Effector CD4-positive, alpha-beta T cell (primary cell): ENCODE measurements at places on chromosomes 6 and 20.

DNA sequence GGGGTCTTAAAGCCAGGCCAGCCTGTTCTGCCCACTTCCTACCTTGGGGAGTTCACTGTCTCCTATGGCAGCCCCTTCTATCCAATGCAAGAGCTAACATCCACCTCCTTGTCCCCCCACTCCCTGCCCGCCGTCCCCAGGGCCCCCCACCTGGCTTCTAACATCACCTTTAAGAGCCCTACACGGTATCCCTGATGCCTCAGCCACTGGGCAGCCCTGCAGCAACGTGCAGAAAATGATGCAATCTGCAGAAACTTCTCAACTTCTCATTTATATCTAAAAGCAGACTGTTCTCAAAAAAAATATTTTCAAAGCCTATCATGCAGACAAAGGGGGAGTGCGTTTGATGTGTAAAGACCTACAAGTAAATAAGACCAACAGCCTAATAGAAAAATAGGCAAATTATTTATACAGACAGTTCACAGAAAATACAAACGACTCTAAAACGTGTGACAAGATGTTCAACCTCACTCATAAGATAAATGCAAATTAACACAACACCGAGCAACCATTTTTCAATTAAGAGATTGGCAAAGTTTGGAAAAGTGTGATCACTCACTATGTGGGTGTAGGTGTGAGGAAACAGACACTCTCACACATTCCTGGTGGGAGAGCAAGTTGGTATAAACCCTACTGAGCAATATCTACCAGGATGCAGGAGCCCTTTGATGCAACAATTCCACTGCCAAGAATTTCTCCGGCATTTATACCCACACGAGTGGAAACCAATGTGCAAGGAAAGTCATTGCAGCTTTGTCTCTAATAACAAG lies 15.1 kb upstream of the HCK start:
- no peak for DNase-seq

DNA sequence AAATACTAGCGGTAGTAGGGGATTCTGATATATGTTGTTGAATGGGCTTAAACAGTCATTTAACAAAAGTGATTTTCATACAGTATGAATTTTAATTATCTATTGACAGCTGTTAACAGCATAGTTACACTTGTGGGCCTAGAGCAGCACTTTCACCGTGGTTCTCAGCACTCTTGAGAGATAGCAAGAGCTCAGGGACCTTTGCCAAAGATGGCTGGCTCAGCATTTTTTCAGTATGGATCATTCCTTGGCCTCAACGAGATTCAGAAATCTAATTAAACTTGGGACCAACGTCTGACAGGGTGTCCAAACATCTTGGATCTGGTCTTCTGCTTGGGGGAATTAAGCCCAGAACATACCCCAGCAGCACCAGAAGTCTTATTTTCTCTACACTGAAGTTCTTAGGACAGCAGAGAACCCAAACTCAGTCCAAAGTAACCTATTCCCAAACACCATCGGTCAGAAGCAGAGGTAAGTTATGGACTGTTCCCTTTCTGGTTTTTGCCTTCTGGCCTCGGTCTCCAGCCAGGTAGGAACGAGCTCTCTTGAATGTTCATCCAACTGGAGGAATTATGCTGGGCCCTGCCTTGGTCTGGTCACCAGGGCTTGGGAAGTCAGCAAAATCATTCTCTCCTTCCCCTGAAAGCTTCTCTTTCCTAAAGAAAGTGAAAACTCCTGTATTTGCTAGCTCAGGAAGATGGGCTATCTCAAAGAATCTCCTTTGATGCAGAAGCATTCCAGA lies 25.7 kb downstream of the PRPH2 start:
- DNase-seq: no peak

DNA sequence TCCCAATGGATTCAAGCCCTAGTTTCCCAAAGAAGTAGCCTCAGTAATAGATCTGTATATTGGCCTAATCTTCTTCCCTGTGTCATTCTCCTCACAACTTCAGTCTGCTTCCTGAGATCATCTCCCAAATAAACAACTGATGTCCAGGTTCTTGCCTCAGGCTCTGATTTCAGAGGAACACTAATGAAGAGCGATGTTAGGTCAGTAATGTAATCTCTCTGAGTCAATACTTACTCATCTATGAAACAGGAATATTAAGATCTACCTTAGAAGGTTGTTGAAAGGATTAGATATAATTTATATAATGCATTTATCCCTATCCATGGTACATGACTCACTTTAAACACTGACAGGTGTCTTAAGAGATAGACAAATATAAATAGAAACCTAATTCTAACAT lies 246.0 kb upstream of the FLRT3 start:
- DNase-seq: no peak

- no peak for DNase-seq
Observed at GRCh38 chr20:51796340-51796739, 6.0 kb downstream of the SALL4 start.

GRCh38 chr6:52183131-52183713 lies 3.0 kb upstream of the IL17A start:
- no peak for DNase-seq

DNA sequence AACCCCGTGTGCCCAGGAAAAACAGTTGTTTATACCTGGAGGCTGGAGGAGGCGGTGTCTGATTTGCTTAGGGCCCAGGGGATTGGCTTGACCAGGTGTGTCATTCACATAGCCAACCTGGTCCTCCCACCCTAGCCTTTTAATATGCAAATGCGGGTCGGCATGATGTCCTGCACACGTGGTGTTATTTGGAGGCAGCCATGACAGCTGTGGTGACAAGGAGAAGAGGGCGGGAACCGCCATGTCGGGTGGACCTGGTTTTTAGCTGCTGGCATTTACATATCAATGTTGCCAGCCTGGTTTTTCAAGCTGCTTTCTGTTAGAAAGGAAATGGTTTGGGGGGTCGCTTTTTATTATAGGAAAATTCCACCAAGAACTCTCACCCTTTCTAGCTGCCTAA lies 291.4 kb upstream of the QKI start:
- DNase-seq: no peak

GRCh38 chr20:61808447-61808846 lies 257.2 kb downstream of the TAF4 start:
- no peak for DNase-seq

DNA sequence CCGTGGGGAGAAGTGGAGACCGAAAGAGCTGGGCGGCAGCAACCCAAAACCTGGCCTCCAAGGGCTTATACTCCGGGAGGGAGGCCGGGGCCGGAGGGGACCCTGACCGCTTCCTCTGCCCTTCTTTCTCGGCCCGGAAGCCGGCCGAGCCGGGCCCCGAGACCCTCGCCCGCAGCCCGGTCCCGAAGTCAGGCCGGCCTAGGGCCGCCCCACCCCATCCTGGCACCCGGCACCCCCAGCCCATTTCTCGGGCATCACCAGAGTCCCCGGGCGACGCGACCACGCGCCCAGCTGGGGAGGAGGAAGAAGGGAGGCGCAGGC lies 572 bp upstream of the ZDHHC14 start:
- no peak for DNase-seq

DNA sequence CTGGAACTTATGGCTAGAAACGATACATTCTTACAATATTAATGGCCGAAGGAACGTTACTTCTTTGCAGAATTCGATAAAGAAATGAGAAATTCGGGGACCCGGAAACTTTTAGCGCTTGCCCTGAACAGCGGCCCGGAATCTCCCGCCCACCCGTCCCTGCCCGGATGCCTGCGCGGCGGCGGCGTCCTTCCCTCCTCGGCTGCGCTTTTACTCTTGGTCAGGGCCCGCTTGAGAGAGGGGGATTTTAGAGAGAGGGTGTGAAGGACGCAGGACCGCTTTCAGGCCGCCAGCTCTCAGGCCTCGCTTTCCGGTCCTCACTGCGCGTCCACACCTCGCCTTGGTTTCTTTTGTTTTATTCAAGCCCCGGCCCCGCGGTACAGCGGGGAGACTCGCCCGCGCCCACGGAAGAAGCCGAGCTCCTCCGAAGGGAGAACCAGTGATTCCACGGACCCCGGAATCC lies 243.7 kb downstream of the ARID1B start:
- peak; percentile 50 for DNase-seq

DNA sequence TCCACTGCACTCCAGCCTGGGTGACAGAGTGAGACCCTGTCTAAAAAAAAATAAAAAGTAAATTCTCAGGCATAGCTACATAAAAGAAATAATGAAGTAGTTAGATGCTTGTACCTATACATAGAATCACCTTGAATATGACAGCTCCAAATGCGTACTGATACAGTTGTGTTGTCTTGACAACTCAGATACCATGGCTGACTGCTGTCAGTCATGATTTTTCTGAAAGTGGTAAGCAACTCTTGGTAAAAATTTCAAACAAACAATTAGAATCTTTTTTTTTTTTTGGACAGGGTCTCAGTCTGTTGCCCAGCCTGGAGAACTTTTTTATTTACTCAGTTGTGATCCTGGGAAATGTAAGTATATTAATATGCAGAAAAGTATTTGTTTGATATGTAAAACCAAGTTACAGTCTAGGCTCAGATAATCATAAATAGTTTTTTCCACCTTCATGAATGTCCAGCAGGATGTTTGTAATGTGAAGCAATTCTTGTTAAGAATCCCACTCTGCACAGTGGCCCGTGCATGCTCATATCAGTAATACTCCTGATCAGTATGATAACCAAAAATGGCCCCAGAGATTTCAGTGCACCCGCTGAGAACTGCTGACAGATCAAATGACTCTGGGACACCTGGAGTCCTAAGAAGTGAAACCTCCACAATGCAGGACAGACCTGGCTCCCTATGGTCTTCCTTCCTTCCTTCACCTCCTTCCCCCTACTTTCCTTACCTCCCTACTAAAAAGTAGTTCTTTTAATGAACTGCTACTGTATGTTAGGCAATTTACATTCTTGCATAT lies 14.0 kb upstream of the MAPK13 start:
- DNase-seq: no peak

DNA sequence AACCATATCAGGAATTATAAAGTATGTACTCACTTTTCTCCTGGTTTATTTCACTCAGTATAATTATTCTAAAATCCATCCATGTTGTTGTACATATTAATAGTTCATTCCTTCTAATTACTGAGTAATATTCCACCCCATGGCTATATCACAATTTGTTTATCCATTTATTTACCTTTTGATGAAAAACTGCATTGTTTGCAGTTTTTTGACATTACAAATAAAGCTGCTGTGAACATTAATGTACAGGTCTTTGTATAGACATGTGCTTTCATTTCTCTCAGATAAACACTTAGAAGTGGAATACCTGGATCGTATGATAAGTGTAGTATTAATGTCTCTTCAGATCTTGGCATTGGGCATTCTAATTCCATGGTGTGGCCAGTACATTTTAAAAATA lies 4.2 kb downstream of the SLC17A3 start:
- no peak for DNase-seq

DNA sequence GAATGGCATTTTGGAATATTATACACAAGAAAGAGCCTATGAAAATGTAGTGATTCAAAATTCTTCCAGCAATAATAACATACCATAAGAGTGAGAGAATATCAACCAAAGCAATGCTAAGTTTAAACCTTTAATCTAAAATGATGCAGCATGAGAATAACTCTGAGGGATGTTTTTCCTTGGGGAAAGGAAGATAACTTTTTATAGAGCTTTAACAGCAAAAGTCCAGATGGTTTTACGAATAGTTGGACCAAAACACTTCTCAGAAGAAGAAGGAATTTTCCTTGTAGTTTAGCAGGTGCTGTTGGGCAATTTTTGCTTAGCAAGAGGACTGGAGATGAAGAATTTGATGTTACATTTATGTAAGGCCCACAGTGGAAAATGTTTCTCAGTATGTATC lies 1503.2 kb downstream of the HACE1 start:
- DNase-seq: no peak
